Activated effector memory CD4-positive, alpha-beta T cell treated with anti-CD3 and anti-CD28 coated beads, Interleukin-2, amount 50 U/mL, for 16 hours (primary cell): ENCODE measurements at places on chromosomes 16 and 17.

DNA sequence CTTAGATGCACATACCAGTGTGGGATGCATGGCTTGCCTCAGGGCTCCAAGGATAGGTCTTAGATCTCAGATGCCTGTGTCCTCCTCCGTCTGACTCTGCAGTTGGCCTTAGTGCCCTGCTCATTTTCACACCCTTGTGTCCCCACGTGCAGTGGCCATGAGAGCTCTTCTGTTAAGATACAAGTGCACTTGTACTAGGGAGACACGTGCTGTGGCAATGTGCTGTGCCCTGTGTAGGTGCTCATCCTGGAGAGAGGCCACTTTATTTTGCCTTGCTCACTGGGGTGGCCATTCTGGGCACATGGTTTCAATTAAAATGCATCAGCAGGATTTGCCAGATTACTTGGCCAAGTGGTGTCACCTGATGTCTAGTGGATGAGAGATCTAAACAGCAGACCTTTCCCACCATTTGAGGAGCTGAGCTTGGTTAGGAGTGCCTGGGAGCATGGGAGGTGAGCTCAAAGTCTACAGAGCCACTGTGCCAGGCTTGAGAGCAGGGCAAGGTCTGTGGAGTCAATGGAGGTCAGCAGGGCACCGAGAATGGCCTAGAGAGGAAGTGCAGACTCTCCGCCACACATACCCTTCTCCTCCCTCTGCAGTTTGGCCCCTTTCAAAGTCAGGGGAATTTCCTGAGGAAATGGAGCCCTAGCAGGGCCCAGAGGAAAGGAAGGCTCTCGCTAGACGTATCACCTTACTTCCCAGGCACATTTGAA lies 25.2 kb upstream of the SMPD3 start:
- DNase-seq: no peak

DNA sequence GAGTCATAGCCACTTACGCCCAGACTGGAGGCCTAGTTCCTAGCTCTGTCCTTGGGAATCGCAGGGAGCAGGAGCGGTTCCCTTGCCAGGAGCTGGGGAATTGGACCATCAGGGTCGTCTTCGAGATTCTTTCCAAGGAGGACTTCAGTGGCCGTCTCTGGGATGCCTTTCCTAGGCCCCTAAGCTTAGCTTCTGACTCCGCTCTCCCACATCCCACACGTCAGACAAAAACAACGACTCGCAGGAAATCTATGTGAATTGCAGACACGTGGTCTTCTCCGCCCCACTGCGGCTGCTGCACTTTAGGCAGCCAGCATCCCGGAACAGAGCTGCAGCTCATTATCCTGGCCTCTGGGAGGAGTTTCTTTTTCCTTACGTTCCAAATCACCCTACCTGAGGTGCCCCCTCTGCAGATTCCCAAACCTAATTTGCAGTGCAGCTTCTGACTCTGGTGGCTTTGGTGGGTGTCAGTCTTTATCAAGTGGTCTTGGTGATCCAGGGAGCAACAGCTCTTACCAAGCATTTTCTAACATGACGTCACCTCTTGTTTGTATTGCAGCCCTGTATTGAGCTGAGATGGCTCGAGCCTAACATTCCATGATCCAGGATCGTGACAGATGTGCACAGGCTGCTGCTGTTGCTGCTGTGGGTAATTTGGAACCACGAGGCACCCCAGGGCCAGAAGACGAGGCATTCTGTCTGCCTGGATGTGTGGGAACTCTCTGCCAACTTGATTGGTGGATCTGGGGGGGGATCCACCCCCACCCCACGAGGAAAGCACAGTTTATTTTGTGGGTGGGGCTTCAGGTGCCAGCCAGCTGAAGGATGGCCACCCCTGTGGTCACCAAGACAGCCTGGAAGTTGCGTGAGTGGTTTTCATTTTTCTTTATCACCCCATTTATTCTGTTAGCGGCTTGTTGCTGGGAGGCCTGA lies 1.1 kb downstream of the KATNB1 start:
- DNase-seq: peak; percentile 80

GRCh38 chr17:76131692-76132573 lies 9.1 kb downstream of the FOXJ1 start:
- no peak for DNase-seq

GRCh38 chr17:2214047-2214928 lies 89.3 kb downstream of the SMG6 start:
- DNase-seq: no peak

GRCh38 chr17:48901241-48901640 lies 7.0 kb upstream of the UBE2Z start:
- DNase-seq: no peak

DNA sequence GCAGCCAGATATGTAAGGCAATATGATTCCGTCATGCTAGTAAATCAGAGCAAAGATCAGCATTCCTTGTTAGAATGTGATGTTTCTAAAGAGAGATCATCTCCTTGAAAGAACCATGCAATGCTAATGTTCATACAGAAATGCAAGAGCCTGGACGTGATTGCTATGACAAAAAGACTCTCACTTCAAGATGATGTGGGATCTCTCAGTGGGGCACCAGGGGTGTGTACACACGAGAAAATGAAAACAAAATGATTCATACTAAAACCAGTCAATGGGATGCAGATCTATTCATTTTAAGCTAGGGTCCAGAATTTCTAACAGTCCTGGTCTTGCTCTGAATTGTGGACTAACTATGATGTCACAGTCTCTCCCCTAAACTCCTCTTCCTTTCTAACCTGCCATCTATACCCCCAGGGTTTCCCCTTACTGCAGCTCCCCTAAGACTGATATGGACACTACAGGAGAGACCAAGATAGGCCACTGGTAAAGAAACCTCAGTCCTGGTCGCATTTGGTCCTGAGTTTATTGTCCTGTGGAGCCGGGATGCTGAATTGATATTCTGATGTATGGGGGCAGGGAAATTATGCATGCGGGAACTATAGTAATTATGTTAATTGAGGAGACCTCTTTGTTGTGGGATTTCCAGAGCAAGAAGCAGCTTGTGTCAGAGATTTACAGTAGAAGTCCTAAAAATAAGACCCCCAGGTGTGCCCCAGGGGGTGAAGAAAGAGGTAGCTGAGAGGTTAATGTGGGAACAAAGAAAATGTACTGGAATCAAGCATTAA lies 179.0 kb downstream of the PMP22 start:
- DNase-seq: no peak

GRCh38 chr16:24635900-24636610 lies 93.4 kb upstream of the TNRC6A start:
- no peak for DNase-seq

DNA sequence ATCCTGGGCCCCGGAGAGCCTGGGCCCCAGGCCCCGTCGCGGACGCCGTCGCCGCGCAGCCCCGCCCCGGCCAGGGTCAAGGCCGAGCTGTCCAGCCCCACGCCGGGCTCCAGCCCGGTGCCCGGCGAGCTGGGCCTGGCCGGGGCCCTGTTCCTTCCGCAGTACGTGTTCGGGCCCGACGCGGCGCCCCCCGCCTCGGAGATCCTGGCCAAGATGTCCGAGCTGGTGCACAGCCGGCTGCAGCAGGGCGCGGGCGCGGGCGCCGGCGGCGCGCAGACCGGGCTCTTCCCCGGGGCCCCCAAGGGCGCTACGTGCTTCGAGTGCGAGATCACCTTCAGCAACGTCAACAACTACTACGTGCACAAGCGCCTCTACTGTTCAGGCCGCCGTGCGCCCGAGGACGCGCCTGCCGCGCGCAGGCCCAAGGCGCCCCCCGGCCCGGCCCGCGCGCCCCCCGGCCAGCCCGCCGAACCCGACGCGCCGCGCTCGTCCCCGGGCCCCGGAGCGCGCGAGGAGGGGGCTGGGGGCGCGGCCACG lies 36.8 kb upstream of the ZC3H18 start:
- DNase-seq: no peak

GRCh38 chr16:9364721-9365369 lies 273.4 kb downstream of the HAPSTR1 start:
- DNase-seq: no peak

DNA sequence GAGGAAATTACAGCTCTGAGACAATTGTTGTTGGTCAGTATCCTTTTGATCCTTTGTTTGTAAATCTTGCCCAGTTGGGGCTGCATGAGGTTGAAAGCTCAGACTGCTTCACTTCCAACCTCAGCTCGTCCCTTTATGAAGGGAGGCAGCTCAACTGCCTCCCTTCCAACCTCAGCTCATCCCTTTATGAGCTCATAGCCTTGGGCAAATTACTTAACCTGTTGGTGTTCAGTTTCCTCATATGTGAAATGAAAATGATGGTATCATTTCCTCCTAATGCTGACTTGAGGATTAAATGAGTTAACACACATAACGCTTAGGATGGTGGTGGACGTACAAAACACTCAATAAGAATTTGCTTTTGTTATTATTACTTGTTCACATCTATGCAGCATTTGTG lies 265.1 kb downstream of the CDH13 start:
- DNase-seq: no peak

DNA sequence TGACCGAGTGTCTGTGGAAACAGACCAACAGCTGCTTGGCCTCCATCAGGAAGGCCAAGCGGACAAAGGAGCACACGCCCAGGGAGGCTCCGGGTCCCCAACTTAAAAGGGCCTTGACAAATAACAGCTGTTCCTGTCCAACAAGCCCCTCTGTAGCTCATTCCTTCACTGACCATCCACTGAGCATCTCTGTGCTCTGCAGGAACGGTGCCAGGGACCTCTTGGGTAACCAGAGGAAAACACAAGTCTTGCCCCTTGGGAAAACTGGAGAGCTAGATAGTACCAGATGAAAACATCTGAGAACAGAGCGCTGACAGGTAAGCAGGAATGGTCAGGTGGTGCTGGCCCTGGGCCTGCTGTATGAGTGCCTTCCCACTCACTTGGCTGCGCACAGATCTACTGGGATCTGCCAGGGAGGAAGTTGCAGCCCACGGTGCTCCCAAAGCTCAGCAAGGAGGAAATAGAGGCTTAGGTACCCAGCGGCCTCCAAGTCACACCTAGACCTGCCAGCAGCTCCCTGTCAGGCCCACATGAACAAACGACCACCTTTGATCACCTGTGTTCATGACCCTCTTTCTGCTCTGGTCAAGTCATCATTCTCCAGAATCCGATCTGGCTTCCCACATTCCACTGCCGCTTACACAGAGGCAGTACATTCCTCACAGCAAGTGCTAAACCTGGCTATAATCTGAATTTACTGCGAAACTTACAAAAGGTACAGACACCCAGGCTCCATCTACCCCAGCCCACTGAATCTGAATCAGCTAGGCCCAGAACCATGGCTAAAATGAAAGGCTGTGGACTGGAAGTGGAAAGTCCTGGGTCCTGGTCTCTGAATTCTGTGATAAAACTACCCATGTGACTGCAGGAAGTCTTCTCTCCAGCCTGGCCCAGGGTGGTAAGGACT lies 12.5 kb downstream of the DCAKD start:
- DNase-seq: no peak

DNA sequence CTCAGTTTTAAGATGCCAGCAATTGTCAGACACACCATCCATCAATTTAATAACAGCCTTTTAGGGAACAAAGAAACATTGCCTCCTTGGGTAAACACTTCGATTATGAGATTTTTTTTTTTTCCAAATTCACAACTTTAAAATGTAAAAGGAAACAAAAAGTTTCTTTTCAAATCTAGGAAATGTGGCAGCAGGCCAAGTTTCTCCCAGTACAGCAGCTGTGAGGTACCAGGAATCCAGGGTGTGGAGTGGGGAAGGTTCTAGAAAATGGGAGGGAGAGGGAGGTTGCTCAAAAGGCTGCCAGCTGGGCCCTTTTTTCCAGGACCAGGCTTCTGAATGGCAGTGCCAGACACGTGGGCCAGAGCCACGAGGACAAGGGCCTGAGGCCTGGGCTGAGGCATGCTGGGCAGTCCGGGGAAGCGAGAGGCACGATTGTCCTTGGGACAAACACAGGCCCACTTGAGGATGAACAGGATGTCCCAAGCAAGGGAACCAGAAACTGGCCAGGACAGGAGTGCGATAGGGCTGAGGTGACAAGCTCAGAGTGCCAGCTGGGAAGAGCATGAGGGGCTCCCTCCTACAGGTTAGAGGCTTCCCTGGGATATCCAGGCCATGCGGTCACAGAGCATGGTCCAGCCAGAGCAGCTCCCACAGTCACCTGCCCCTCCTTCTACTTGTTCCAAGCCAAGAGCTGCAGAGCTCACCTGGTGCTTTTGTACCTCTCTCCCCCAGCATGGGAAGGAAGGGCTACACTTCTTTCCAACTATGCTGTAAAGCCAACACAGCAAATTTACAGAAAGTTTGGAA lies 215.1 kb downstream of the KATNIP start:
- no peak for DNase-seq

DNA sequence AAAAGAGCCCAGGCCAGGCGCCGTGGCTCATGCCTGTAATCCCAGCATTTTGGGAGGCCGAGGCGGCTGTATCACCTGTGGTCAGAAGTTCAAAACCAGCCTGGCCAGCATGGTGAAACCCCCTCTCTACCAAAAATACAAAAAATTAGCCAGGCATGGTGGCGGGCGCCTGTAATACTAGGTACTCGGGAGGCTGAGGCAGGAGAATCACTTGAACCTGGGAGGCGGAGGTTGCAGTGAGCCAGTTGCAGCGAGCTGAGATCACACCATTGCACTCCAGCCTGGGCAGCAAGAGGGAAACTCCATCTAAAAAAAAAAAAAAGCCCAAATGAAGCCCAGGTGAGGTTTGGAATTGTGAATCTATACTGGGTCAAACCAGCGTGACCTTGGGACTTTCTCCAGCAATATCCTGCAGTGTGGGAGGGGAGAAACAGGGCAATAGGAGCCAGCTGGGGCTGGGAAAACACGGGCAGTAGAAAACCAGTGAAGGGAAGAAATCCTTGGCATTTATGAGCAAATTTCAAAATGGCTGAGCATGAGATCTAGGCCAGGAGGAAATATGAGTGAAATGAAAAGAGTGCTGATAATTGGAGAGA lies 8.2 kb upstream of the DHX8 start:
- DNase-seq: no peak
